ENCODE measurements at places on chromosomes 5 and 9.

GRCh38 chr9:123419721-123420591 is 64.0 kb downstream of the CRB2 start:
- DNase-seq, result no peak

DNA sequence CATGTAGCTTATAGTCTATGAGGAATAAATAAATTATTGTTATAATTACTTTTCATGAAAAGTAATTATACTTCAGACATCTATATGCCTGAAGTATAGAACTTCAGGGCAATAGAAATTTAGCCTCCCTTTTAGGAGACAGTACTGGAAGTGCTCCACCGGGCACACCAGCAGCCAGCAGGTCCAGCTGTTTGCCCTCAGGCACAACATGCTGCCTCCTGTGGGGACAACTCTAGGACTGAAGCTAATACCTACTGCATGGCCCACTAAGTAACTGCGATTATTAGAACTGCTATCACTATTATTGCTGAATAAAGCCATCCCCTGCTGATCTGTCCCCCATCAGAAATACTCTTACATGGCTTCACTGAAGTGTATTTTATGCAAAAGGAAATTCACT is 329.6 kb downstream of the MED10 start:
- DNase-seq, result no peak

DNA sequence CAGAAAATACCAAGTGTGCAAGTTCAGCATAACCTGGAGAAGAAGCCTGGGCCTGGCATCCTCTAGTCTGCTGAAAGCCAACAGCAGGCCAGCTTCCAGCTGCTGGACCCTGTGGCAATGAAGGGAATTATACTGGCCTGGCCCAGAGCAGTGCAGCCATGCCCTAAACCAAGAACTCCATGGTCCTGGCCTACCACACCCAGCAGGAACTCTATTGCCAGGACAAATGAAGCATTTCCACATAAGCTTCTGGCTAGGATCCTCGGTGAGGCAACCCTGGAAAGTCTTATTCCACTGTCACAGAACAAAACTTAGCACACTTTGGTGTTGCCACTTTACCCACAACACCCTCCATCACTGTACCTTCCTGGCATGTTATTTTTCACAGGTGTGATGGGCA is 35.5 kb downstream of the CDK5RAP2 start:
- no peak for DNase-seq

- DNase-seq, result no peak
These were observed 46.3 kb upstream of the PALM2AKAP2 start for GRCh38 chr9:109733690-109734089.

GRCh38 chr9:114669961-114670360 is 12.0 kb downstream of the TEX48 start:
- no peak for DNase-seq

- DNase-seq, result no peak
These were observed 16.4 kb upstream of the ZBTB34 start for GRCh38 chr9:126844085-126844484.
